NCI-H1105 treated with DMSO at 0.1 percent for 48 hours (cell line): ENCODE measurements at places on chromosomes 5 and 9.

DNA sequence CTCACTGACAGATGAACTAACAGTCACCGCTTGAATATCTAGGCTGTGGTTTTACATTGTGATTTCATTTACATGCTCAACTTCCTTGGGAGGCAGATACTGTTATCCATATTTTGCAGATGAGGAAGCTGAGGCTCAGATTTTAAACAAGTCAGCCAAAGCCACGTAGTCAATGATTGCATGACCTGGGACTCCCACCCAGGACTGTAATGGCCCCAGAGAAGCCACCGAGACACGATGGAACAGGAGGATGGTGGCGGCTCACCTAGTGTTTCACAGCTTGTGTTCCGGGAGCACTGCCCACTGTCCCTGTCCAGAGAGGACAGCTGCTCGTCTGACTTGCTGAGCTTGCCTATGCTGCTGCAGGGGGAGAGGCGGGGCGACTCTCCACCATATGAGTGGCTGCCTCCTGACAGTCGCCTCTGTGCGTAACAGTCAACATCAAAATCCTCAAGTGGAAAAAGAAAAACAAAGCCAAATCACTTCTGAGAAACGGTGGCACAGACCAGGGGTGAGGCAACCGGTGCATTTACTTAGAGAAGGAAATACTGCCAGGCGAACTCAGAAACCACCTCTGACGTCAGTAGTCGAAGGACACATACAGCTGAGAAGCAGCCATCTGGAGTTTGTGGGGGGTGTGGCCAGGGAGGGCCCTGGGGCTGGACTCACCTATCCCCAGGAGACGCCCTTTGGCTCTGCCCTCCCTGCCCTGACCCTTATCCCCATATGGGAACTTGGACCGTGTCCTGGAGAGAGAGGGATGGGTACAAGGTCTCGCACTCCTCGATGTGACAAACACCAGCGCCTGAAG, 82.5 kb downstream of the PRRT1B start:
- DNase-seq = no peak

DNA sequence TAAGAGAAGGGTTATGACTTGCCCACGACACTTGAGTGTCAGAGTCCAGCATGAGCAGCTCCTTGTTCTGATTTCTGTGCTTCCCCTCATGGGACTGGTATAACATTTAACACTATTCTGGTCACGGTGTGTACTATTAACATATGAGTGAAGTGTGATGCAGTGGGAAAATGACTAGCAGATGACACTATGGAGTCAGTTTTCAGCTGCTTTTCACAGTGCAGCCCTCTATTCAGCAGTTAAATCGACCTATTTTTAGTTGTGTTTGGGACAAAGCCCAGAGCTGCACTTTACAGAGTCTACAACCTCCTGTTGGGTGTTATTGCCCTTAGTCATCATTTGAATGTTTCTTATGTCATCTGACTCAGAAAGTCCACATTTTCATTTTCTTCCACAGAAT, 59.1 kb downstream of the CHSY3 start:
- no peak for DNase-seq

- peak; percentile 62 for DNase-seq
Observed at GRCh38 chr5:59209758-59210359, 627.0 kb downstream of the RAB3C start.

- no peak for DNase-seq
Observed at GRCh38 chr5:1511651-1512540, 11.9 kb downstream of the LPCAT1 start.
